NCI-H510A (cell line): ENCODE measurements at places on chromosomes 2 and 18.

DNA sequence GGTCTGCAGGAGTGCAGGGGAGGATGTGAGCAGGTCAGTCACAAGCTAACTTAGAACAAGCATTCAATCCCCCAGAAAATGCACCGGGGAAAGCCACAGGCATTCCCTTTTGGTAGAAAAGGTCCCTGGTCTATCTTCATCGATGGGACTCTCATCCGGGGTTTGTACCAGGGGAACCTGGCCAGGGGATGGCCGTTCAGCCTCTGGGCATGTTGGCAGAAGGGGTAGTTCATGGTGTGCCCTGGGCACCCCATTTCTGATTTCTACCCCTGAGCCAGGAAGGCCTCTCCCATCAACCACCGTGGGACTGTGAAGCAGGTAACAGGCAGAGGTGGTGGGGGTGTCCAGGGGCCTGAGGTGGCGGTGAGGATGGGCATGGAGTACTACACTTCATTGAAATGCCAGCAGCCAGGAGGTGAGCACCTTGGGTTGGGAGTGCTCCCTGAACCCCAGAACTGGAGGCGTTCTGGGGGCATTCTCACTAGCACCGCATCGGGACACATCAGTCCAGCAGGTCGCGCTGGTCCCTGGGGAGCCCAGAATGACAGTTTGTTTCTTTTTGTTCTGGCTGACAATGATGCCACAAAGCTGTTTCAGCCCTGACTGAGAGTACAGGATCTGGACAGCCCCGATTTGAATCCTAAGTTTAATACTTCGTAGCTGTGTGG, 172.3 kb downstream of the SMAD7 start:
- DNase-seq, result no peak

- DNase-seq, result no peak
These were observed 47.6 kb upstream of the GPC1 start for GRCh38 chr2:240387669-240388358.

- no peak for DNase-seq
These were observed 52.0 kb upstream of the DDX18 start for GRCh38 chr2:117762454-117762853.

DNA sequence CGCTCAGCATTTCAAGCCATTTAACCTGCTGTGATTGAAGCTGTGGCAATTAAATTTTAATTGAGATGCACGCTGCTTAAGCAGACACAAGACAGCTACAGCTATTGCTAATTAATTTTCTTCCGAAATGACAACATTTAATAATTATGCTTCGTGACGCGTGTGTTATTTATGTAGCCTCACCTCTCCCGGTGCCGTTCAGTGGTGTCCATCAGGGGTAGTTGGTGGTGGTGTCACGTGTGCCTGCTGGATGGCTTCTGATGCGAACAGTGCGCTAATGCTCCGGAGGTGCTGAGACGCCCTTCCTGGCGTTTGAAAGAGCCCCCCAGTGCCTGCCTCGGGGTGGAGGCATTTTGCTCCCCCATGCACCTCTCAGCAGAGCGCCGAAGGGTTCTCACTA, 39.5 kb downstream of the GLI2 start:
- no peak for DNase-seq

GRCh38 chr2:105989070-105989469, 205.0 kb downstream of the UXS1 start:
- no peak for DNase-seq

GRCh38 chr2:28958689-28959088, 22.4 kb upstream of the TOGARAM2 start:
- DNase-seq, result peak; percentile 33

GRCh38 chr2:43790147-43790546, 16.3 kb downstream of the DYNC2LI1 start:
- no peak for DNase-seq
